ENCODE measurements at places on chromosomes 7 and 10. TPM values are rescaled to one million over a fixed set of nuclear protein-coding genes. Genes with fewer than 3 reads are reported as not detected.

DNA sequence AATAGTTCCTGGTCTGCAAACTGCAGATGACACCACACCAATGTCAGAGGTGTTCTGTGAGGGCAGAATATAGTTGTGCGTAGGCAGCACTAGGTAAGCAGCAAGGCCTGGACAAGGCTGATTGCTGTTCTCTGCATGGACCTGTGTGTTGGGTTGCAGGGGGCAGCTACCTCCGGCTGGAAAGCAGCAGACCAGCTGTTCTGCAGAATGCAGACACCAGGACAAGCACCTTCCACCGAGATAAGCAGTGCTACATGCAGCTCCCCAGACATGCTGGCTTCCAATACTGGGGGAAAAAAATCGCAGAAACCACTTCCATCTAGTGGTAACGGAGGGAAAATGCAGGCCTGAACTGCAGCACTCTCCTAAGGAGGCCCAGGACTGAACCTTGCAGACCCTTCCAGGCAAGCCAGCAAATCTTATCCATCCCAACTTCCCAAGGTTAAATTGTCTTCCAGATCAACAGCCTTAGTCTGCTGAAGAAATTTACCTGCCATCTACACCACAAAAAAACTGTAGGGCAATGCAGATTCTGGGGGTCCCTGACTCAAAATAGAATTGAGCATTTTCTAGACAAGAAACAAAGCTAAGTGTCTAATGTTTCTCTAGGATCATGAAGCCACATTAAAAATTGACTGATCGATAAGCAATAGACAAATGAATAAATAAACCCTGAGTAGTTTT is 50.5 kb upstream of the COBL start:
- peak; percentile 47 for DNase-seq

GRCh38 chr10:90447831-90448230 is 410.0 kb downstream of the HTR7 start:
- DNase-seq = no peak

- DNase-seq = peak; percentile 56
These were observed 852.9 kb downstream of the SORCS1 start for GRCh38 chr10:106311590-106311989.

GRCh38 chr10:126175641-126176262 is 212.5 kb downstream of the ADAM12 start:
- peak; percentile 27 for DNase-seq

DNA sequence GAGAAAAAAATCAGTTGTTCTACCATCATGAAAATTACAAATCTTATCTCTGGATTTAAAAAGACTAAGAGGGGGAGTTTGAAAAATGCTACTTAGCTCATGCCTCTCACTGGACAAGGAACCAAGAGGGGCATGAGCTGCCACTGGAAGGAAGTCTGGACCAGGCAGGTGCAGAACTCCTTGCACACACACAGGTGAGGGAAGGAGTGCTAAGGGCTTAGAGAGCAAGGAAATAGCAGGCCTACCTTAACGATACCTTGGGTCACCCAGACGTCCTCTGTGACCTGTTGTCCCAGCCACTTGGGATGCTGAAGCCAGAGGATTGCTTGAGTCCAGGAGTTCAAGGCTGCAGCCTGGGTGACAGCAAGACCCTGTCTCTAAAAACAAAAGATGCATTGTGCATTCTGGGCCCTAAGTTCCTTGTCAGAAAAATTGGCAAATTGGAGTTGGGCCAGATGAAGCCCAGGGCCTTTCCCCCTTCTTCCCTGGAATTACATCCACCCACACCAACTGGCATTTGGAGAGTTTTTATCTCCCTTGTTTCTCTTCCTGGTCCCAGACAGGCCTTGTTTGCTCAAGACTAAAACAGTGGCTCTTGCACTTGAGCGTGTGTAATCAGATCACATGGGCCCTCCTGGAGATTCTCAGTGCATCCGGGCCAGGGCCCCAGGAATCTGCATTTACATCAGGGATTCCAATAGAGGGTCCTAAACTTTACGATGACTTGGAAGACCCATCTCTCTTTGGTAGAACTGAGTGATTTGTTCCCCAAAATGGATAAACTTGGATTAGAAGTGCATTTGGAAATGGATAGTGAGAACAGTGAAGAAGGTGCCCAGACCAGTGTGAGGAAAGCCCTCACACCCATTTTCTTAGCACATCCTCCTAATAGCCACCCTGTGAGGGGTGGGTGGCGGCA is 3.0 kb downstream of the DDIT4 start:
- no peak for DNase-seq

Gene TMEM273
- total RNA-seq = 4.5 TPM
